HepG2 (cell line): ENCODE measurements at places on chromosomes 6 and 20. TPM values are rescaled to one million over a fixed set of nuclear protein-coding genes. Genes with fewer than 3 reads are reported as not detected.

GRCh38 chr6:24228123-24228522 lies 102.1 kb downstream of the NRSN1 start:
- DNase-seq = no peak

DNA sequence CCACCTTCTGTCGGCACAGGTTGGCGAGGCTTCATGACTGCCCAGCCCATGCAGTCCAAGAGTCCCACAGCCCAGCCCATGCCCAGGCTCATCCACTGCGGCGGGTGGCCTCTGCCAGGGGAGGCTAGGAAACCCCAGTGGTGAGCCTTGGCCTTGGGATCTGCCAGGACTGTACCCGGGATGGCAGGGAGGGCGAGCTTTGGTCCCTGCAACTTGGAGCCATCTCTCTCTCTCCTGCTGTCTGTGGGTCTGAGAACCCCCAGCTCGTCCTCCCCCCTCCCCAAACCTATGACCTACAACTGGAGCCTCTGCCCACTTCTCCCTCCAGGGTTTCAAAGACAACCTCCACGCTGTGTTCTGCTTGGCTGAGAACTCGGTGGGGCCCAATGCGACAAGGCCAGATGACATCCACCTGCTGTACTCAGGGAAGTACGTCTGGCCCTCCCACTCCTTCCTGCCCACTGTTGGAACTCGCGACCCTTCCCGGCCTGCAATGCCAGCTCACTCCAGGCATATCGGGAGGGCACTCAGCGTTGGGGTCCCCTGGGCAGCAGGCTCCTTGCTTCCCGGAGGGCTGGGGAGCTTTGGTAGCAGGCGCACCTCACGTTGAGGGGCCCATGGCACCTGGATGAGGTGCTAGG lies 19.7 kb downstream of the NPEPL1 start:
- DNase-seq = no peak

GRCh38 chr20:9407805-9408421 lies 106.5 kb upstream of the LAMP5 start:
- peak; percentile 65 for DNase-seq

- peak; percentile 90 for DNase-seq
These were observed 24.4 kb downstream of the FOXQ1 start for GRCh38 chr6:1336246-1336843.

DNA sequence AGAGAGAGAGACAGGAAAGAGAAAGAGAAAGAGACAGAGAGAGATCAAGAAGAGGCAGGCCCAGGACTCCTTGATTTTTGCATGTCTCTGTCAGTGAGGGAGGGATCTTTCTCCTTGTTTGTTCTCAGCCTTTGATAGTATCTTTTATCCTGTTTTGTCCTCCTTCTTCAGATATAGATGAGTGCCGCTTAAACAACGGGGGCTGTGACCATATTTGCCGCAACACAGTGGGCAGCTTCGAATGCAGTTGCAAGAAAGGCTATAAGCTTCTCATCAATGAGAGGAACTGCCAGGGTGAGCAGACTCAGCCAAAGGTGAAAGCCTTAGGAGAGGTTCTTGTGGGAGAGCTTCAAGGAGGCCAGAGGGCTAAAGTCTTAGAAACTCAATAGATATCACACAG lies 20.0 kb upstream of the ZNF76 start:
- DNase-seq = no peak

DNA sequence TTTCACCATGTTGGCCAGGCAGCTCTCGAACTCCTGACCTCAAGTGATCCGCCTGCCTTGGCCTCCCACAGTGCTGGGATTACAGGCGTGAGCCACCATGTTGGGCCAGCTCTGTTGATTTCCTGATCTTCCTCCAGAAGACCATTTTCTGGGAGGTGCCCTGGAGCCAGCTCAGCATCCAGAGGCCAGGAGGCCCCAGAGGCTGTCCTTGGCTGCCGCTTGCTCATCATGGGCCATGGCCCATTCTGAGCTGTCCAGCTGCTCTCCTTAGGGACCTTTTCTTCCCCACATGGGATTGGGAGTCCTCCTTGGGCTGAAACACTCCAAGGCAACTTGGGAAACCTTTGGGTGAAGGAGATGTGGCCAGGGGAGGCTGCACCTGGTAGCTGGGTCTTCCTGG lies 15.4 kb downstream of the LRRC73 start:
- DNase-seq = no peak

DNA sequence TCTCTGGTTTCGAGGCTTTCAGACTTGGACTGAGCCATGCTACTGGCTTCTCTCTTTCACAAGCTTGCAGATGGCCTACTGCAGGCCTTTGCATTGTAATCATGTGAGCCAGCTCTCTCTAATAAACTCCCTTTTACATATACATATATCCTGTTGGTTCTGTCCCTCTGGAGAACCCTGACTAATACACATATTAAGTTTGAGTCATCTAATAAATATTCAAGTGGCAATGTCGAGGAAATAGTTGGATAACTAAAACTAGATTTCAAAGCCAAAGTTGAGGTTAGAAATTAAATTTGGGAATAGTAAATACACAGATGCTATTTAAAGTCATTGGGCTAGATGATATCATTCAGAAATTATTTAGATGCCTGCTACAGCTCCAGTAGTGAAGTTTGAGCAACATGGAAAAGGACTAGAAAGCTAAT lies 1343.4 kb downstream of the GRIK2 start:
- DNase-seq = no peak

DNA sequence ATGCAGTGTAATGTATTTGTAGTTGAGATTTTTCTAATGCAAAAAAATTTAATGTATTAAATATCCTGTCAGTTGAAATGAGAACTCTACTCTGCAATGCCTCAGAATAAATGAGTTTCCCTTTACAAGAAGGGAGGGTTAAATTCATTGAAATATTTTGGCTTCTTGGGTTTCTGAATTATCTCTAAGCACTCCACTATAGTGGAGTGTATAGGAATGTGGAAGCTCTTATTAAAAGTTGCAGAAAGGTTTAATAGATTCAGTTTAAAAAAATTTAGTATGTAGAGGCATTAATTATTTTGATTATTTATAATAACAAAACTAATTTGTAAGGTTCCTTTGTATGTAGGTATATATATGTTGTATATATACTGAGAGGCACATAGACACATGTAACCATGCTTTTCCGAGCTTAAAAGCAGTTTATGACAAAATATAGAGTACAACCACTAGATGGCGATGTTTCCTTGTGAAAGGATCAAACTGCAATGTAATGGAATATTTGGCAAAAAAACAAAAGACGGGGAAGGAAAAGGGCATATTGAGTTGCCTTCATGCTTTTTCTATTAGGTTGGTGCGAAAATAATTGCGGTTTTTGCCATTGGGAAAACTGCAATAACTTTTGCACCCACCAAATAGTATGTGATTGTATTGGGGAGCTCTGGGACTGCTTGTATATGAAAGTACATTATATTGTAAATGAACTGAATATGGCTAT lies 144.2 kb downstream of the MYO6 start:
- peak; percentile 61 for DNase-seq

GRCh38 chr6:92887871-92888270 lies 531.5 kb downstream of the EPHA7 start:
- no peak for DNase-seq

DNA sequence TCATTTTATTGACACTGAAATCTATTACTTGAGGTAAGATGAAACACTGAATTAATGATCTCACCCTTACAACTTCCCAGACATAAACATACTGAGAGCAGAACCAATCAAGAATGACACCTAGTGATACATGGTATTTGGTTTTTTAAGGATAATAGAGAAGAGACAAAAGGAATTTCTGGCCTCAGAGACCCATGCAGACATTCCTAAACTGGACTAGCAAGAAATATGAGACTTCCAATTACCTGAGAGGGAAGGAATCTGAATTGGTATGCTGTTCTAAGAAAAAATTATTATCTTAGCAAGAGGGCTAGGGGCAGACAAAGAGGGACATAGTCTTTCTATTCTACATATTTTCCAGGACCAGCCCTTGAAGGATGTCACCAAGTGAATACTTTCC lies 141.1 kb downstream of the BMP5 start:
- DNase-seq = no peak

DNA sequence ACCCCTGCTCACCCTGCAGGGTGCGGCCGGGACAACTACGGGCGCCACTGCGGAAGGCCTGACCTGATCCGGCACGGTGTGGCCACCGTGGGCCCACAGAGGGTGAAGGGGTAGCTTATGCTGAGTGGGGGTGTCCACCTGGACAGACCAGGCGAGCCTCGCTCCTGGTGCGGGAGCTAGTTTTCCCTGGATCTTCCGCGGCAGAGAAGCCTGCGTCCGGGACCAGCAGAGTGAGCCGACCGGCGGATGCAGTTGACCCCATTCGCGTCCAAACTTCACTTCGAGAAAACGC lies 38.2 kb downstream of the NCR2 start:
- DNase-seq = no peak

- DNase-seq = no peak
These were observed 534.0 kb downstream of the PKHD1 start for GRCh38 chr6:51553246-51554015.

DNA sequence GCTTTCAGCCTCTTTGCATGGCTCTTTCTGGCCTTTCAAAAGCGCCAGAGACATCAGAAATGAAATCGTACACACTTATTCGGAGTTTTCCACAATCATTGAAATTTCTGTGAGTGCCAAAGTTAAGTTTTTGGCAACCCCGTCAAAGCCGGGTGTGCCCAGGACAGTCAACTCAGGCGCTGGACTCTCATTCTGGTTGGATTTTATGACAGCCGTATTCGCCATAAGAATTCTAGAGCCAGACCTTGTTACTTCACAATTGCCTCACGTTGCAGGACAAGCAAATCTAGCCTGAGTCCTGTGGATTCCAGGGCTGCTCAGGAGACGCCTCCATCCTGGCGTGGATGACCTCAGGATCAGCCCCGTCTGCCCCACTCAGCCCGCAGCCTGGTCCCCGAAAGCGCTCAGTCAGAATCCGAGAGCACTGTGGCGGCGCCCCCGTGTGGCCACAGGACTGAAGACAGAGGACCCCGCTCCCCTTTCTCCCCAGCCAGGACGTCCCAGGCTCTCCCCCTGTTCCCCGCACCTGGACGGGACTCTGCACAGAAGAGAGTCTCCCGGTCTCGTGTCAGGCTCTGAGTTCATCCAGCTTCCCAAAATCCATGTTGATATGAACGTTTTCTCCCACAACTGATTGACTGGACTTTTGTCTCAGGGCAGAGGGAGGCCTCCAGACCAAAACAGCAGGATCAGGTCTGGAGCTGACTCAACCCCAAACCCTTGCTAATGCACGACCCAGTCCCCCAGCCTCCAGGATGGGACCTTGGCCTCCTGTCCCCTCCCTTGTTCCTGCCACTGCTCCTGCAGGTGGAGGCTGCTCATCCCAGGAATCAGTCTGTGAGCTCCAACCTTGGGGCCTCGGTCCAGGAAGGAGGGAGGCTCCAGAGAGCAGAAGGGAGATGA lies 38.2 kb downstream of the MICA start:
- peak; percentile 60 for DNase-seq

DNA sequence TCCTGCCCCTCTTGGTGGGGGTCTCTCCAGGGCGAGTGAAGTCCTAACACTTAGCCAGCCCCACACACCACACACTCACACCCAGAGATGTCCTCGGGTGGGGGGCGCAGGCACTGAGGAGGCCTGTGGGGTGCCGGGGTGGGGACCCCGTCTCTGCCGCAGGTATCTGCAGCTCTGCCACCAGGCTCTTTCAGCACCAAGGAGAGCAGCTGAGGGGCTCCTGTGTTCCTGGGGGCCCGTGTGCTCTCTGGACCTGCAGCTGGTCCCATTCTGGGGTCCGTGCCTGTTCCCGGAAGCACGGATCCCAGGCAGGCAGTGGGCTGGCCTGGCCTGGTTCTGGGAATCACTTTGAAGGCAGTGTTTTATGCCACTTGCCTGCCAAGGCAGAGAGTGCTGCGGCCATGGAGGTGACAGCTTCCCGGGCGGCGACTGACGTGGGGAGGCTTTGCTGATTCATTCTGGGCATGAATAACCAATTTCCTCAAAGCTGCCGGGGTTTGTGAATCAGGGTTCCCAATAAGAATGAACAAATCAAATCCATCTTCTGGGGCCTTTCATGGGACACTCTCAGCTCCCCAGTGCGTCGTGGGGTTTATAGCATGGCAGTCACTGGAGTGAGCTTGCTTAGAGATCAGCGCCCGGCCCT lies 54.4 kb upstream of the SLCO4A1 start:
- DNase-seq = no peak

GRCh38 chr6:130625825-130626527 lies 201.2 kb upstream of the SMLR1 start:
- no peak for DNase-seq

DNA sequence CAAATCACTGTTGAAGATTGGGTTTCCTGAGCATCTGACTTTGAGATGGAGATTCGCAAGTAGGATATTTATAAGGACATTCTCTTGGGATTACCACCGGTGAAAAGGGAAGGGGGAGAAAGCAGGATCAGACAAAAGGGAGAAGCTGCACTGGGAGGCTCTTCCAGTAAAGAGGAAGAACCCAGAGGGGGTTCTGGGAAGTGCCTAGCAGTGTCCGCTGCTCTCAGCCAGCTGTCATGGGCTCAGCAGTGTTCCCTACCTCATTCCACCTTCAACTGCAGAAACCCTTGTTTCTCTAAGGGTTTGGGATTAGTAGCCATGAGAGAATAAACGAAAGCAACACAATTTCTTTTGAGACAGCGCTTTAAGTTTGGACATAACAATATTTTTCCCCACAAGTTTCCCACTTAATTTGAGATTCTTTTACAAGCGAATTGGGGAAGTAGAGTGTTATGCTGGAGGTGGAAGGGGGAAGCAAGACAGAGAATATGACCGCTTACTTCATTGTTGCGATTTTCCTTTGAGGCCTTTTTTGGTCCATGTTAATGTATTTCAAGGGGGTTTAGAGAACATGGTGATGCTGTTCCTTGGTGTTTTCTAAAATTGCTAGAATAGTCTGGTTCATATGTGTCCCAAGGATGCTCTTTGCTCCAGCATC lies 154.5 kb upstream of the SCGN start:
- no peak for DNase-seq

- DNase-seq = no peak
These were observed 574.4 kb downstream of the RNF144B start for GRCh38 chr6:18961566-18961965.

- peak; percentile 68 for DNase-seq
These were observed 301.2 kb upstream of the BMP2 start for GRCh38 chr20:6466075-6466810.

DNA sequence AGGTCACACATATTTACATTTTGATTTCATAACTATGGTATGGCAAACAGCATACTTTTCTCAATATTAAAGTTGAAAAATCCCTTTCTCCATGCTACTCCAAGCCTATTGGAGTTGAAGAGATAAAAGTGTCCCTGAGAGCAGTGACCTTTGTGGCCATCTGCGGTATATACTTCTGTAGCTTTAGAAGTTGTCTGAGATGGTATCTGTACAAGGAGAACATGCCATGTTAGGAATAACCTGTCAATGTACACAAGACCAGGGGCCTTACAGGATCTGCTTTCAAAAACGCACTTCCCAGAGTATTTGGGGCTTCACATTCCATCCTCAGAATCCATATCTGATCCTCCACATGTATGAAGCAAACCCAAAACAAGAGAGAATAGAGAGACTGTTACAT lies 226.7 kb downstream of the MEI4 start:
- DNase-seq = peak; percentile 87

- no peak for DNase-seq
These were observed 67.1 kb upstream of the DUSP22 start for GRCh38 chr6:225121-225721.

- DNase-seq = no peak
These were observed 48.6 kb upstream of the COL9A1 start for GRCh38 chr6:70351461-70351860.

- peak; percentile 72 for DNase-seq
These were observed 110.7 kb upstream of the PHACTR1 start for GRCh38 chr6:12605888-12606345.

The HCRTR2 gene
- not detected in 2 replicates for total RNA-seq

The NRN1 gene
- total RNA-seq = not detected in 2 replicates

The ANKRD66 gene
- total RNA-seq = not detected in 2 replicates

The SYTL3 gene
- total RNA-seq = 0.11 and 0.17 TPM in 2 replicates

The TMC2 gene
- total RNA-seq = not detected in 2 replicates

The NFYA gene
- total RNA-seq = 22.9 and 52.0 TPM in 2 replicates

The C20orf141 gene
- not detected in 2 replicates for total RNA-seq
